ENCODE measurements at places on chromosomes 1 and 21.

DNA sequence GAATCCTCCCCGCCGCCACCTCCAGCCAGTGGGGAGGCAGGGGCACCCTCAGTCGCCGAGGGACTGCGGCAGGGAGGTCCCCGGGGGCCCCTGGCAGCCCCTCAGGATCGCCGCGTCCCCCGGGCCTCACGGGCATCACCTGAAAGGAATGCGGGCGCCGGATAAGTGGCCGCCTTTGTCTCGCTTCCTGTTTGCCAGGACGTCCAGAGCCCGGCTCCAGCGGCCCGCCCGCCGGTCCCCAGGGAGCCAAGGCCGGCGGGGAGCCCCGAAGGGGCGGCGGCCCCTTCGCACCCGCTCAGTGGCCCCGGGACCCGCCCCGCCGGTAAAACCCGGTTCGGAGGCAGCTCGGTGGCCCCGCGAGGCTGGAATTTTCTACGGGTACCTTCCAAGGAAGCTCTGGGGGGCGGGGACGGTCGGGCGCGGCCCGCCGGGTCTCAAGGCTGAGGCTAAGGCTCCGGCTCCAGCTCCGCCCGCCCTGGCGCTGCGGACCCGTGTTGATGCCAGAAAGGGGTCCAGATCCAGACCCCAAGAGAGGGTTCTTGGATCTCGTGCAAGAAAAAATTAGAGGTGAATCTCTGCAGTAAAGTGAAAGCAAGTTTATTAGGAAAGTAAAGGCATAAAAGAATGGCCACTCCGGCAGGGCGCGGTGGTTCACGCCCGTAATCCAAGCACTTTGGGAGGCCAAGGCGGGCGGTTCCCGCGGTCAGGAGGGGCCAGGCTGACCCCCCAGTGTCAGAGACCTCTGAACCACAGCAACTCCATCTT, 12.6 kb downstream of the TINAGL1 start:
- DNase-seq: no peak

DNA sequence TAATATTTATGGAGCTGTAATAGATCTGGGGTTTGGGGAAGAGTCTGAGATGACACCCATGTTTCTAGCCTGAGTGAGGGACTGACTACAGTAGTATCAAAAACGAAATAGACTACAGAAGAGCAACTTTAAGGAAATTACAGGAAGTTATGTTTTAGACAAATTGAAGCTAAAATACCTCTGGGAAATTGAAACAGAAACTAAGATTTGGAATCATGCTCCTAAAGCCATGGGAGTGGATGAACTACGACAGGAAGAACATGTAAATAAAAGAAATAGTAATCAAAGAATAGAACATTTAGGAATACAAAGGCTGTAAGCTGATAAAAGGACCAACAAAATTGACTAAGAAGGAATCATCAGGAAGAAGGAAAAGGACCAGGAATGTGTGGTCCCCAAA, 68.9 kb downstream of the KIAA0319L start:
- no peak for DNase-seq

GRCh38 chr1:114104949-114105348, 48.7 kb downstream of the SYT6 start:
- DNase-seq: no peak

DNA sequence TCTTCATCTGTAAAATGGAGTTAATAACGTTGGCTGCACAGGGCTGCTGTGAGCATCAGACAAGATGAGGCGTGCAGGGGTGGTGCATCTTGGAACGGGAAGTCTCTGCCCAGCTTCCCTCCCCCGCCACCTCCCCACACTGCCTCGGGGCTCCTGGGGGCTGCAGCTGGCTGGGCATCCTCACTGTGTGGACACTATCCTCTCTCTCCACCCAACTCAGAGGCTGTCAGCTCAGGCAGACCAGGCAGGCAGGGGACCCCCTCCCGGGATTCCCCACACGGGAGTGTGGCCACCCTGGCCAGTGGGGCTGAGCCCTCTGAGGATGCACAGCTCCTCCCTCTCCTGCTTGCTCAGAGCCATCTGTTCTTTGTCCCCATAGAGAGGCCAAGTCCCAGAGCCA, 122.7 kb downstream of the CCDC185 start:
- DNase-seq: no peak

DNA sequence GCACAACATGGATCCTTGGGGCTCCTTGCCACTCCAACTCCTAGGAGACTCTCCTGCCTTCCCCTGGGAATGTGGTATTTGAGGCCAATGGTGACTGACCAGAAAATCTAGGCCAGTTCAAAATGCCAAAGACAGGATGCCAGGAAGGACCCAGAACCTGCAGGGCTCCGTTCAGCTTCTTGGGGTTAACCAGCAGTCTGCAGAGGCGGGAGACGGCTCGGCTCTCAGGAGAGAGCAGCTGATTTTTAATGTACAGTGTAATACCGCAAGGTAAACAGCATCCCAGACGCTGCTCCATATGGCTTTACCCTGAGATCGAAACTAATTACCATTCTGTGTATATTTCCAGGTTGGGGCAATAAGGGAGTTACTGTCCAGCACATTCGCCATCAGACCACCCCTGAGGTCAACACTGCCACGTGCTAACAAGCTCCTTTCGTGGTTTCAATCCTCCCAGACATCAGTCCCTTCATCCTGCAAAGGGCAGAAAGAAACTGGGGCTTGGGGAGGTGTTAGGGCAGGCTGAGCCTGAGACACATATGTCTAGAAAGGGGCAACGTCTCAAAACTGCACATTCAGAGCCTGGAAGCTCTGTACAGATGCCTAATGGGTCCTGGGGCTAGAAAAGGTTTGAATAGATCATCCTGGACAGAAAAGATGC, 16.7 kb downstream of the ITPKB start:
- no peak for DNase-seq

GRCh38 chr1:78318011-78318410, 172.8 kb upstream of the PTGFR start:
- DNase-seq: no peak

GRCh38 chr21:33289199-33289819, 23.1 kb downstream of the IL10RB start:
- DNase-seq: no peak

DNA sequence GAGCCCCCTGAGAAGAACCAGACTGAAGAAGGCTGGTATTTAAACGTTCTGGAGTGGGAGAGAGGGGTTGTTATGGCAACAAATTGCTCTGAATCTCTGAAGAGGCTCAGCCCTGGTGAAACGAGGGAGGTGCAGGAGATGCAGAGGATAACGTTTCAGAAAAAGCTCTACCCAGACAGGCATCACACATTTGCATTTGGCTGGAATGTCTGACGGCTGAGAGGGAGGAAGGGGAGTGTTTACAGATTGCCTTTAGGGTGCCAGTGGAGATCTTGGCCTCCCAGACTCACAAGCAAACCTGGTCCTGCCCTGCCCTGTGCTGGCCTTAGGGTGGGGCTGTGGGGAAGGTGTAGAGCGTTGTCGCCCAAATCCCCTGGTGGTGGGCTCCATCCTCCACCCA, 169.0 kb upstream of the AJAP1 start:
- no peak for DNase-seq

GRCh38 chr1:92577261-92577895, 90.7 kb upstream of the GFI1 start:
- no peak for DNase-seq

DNA sequence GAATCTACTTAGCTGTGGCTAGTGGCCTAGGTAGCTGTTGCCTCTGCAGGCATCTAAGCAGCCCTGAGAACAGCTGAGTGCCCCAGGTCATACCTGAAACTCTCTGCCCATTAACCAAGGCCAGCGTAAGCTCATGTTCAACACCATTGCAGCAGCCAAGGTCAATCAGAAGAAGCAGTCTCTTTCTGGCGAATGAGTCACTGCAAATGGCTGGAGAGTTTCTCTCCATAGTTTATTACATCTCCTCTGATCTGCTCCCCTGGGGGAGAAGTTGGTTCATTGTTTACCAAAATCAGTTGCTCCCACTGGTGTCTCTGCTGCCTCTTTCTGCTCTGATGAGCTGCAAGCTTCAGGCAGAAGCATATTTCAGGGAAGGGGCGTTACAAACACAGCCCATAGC, 6.9 kb upstream of the BCL9 start:
- DNase-seq: no peak

GRCh38 chr1:183137782-183138181, 48.3 kb upstream of the LAMC2 start:
- DNase-seq: no peak

DNA sequence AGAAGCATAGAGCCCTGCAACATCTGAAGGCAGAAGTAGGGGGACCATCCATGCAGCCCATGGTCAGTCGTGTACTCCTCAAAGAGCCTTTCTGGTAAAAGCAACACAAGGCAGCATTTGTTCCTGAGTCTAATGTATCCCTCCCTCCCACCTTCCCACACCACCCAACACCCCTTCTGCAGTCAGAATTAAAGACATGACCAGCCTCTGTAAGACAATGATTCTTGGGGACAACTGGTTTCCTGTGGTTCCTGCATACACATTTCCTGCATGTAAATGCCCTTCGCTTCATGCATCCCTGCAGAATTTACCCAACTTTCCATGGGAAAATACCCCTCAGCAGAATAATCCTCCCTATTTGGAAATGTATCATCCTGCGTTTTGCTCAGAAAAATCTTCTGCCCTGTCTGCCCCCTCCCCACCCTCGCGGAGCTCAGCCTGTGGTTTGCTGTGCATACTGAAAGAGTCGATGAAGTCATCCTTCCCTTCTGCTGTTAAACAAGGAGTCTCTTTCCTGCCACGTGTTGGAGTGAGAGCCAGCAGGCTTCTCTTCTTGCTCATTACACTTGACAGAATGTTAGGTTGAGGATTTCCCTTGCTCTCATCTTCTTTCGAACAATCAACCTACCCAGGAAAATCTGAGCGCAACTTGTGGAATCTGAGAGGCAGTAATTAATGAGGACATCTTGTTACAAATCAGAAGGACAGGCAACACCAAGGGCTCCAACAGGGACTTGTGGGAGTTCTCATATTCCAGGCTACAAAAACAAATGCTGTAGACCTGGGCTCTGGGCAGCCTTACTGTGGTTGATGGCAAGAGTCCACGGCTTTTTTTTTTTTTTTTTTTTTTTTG, 4.7 kb downstream of the TNN start:
- DNase-seq: peak; percentile 8

DNA sequence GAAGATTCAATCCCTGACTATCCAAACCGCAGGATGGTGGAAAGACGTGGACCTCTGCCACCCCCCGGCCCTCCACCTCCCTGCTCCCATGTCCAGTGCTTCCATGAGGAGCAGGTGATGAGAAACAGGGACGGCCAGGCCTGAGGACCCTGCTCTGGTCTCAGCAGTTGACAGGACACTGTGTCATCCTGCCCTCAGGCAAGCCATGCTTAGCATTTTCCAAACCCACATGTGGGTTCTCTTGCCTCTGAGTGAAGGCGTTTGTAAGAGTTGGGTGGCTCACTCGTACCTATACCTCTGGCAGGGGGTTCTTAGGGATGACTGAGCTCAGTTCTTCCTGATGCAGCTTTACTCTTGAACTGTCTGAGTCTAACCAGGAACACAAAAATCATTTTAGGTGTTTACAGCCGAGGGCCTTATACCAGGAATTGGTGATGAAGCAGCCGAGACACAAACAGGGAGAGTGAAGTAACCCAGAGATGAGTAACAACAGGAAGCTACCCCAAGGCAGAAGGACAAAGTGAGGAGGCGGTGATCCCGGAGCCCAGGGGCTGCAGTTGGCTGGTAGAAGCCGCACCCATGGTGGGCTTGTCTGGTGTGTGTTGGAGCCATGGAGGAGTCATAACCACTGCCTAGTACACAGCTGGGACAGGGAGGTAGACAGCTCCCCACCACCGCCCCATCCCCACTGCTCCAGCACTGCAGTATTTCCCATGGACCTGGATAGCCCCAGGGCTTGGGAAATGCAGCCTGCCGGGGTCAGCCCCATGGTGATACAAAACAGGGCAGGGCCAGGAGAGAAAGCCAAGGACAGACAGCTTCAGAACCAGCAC, 21.4 kb downstream of the MYBPH start:
- DNase-seq: no peak

Data from stimulated activated CD4-positive, alpha-beta T cell treated with anti-CD3 and anti-CD28 coated beads, Interleukin-4, amount 100 ng/mL, for 4 hours (primary cell).